ENCODE measurements at places on chromosomes 4 and X. TPM values are rescaled to one million over a fixed set of nuclear protein-coding genes. Genes with fewer than 3 reads are reported as not detected.

The CYBB gene
- 2.5 TPM for total RNA-seq

The LDOC1 gene
- total RNA-seq: 11.8 TPM

The VCX2 gene
- total RNA-seq: not detected

The SMARCA1 gene
- 119 TPM for total RNA-seq

The KANTR gene
- 12.5 TPM for total RNA-seq

The TENT5D gene
- 0.40 TPM for total RNA-seq

The RAB33A gene
- total RNA-seq: 2.8 TPM

The CXCL13 gene
- total RNA-seq: 0.23 TPM

The ADGRG4 gene
- total RNA-seq: 0.08 TPM

The CD38 gene
- 0.84 TPM for total RNA-seq

The PIGA gene
- total RNA-seq: 23.0 TPM

The MAGED4 gene
- 59.1 TPM for total RNA-seq

The FAM114A1 gene
- total RNA-seq: 127 TPM

The ZFP92 gene
- 1.2 TPM for total RNA-seq
